Stimulated activated CD8-positive, alpha-beta memory T cell treated with anti-CD3 and anti-CD28 coated beads, Interleukin-2, amount 100 ng/mL, for 1 hour (primary cell): ENCODE measurements at places on chromosomes 5 and 9.

- no peak for DNase-seq
Measured at GRCh38 chr5:117165068-117165467, 590.4 kb upstream of the SEMA6A start.

DNA sequence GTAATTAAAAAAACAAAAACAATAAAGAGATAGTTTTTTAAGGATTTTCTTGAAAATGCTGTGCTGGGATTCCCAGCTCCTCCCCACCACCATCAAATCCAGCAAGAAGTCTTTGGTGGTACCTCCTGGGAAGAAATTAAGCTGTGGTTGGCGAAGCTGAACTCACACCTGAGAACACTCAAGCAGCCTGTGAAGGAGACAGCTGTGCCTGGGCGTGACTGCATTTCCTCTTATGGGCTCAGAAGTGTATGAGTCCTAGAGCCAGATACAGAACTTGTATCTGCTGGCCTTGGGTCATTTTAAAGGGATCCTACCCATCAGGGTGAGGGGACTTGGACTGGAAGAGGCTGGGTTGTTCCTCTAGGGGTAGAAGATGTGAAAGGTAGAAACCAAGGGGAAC, 561.2 kb upstream of the SGCD start:
- DNase-seq, result no peak

GRCh38 chr9:88874391-88874790, 116.9 kb upstream of the S1PR3 start:
- no peak for DNase-seq

GRCh38 chr9:14029806-14030374, 284.1 kb downstream of the NFIB start:
- no peak for DNase-seq

- DNase-seq, result no peak
Measured at GRCh38 chr5:68454766-68455165, 239.2 kb downstream of the PIK3R1 start.

DNA sequence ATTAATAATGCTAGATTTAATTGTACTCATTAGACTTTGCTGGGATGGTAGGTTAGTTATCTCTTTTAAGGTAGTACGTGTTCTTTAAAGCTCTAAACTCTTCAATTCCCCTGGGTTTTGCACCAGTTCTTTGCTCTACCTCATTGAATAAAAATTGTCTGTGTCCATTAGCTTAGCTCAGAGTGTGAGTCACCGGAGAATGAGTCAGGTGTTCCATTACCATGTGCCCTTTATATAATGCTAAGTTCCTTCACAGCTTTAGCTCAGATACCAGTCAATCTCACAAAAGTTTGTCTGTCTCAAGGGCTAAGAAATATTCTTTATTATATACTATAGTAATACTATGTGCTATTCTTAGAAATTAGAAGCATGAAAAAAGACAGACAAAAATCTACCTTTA, 339.4 kb downstream of the PRELID2 start:
- no peak for DNase-seq

DNA sequence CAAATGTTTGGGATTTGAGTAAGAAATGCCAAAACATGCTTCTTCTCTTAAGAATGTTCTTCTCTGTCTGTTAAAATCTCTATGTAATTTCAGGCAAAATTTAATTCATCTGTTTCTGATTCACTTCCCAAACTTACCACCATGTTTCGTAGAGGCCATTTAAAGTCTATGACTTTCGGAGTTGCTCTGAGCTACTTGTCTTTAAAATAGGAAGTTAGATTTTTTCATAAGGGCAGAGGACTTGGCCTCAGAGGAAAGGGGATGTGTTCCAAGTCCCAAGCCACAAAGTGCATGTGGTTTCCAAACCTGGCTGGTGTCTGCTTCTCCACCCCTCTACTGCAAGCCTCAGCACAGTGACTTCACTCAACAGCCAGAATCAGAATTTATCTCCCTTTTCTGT, 111.3 kb upstream of the ADRA1B start:
- no peak for DNase-seq

- no peak for DNase-seq
Measured at GRCh38 chr5:673831-674629, 19.1 kb downstream of the TPPP start.

DNA sequence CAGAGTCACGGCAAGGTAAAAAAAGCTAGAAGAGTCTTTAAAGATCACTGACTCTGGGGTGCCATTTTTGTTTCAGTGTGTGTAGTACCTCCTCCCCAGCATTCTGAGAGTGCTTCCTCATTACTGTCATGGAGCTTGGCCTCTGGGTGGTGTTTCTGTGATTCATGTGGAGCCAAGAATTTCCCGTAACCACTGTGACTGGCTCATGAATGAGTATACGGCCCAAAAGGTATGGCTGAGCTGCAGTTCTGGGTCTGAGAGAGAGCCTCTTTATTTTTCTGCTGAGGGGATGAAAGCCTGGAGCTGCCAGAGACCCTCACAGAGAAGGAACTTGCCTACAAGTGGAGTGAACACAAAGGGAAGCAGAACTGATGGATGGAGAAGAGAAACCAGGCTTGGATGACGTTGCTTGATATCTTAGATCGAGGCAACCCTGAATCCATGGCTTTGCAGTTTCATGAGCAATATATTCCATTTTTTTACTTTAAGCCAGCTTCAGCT, 85.6 kb downstream of the PTTG1 start:
- DNase-seq, result no peak

- no peak for DNase-seq
Measured at GRCh38 chr9:137708590-137709284, 89.9 kb downstream of the EHMT1 start.

DNA sequence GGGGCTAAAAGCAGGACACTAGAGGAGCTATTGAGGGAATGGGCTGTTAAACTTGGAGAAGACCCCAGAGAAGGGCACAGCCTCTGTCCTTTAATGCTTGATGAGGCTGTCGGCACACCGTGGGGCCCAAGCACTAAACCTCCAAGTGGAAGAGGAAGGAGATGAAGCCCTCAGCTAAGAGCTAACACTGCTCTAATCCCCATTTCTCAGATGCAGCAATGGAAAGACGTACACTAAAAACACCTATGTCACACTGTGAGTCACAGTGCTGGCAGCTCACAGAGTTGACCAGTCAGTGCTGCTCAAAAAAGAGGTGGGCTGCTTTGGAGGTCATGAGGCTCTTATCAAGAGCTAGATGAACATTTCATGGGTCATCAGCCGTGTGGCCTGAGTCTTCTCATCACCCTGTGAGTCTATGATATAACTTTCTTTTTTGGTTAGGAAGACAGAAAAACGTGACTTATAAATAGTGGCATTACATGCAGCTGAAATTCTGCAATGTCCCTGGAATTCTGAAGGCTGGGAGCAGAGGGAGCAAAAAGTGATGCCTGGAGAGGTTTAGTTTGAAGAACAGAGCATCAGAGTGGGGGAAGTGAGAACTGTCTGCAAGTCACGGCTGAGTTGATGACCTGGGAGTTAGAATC, 21.5 kb downstream of the TNFSF8 start:
- no peak for DNase-seq

DNA sequence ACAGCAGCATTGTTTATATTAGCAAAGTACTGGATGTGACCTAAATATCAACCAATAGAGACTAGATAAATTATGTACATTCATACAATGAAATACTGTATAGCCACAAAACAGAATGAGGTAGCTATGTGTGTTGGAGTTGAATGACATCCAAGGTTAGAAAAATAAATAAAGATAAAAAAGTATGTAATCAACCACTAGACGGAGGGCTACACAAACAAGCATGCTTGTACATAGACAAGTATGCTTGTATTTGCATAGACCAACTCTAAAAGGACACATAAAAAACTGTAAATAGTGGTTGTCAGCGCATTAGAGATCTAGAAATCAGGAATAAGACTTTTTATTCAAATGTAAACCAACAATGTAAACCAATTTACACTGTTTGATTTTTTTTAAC, 3.0 kb downstream of the FEM1C start:
- no peak for DNase-seq

DNA sequence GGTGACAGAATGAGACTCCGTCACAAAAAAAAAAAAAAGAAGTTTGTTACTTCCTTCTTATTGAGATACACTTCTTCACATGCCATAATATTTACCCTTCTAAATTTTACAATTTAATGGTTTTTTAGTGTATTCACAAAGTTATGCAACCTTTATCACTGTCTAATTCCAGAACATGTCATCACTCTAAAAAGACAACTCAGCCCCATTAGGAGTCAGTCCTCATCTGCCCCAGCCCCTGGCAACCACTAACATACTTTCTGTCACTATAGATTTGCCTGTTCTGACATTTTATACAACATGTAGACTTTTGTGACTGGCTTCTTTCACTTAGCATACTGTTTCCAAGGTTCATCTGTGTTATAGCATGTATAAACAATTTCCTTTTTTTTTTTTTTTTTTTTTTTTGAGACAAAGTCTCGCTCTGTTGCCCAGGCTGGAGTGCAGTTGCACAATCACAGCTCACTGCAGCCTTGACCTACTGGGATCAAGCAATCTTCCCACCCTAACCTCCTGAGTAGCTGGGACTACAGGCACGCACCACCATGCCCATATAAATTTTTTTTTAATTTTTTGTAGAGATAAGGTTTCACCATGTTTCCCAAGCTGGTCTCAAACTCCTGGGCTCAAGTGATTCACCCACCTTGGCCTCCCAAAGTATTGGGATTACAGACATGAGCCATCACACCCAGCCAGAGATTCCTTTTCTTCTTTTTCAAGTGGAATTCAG, 18.0 kb downstream of the AQP3 start:
- no peak for DNase-seq

- DNase-seq, result no peak
Measured at GRCh38 chr9:136512651-136513071, 29.8 kb upstream of the SEC16A start.

- DNase-seq, result no peak
Measured at GRCh38 chr9:98124637-98125426, 5.8 kb upstream of the TRIM14 start.

- no peak for DNase-seq
Measured at GRCh38 chr9:126438741-126439401, 112.2 kb downstream of the MVB12B start.

DNA sequence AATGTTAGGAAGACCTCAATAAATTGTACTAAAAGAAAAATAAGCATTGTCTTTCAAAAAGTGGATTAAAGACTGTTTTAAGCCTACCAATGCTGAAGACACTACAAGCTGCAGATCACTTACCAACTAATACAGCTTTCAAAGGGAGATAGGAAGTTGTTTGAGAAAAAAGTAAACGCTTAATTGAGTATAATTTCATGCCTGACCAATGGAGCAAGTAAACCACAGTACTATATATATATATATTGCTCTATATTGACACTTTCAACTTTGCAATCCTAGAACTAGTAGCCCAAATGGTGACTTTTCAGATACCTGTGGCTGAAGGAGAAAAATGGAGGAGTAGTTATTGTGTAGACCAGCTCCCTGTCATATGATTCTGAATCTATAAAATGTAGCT, 85.7 kb downstream of the FREM1 start:
- DNase-seq, result no peak

DNA sequence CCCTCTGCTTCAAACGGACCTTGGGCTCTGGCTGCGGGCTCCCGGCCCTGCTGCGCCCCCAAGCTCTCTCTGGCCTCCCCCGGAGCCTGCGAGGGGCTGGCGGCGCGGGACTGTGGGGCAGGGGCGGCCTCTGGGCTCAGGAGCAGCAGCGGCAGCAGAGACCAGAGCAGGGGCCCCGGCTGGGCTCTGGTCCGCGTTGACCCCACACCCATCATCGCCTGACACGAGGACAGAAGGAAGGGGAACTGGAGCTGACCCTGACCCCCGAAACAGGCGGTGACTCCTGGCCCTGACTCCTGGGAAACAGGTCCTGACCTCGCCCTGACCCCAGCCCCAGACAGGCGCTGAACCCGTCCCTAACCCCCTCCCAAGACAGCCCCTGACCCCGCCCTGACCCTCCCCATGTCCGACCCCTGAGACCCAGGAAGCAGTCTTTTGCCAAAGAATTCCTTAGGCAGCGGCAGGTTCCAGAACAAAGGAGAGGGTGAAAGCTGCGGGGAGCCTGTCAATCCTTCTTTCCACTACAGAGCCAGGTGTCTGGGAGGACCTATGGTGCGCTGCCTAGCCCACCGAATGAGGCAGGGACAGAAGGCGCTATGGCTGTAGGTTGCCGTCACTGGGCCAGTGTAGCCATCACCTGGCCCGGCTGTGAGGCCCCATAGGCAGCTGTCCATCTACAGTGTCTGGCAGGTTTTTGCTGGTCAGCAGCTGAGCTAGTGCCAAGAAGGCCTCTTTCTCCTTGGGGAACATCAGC, 74.7 kb upstream of the SPTLC1 start:
- no peak for DNase-seq

- no peak for DNase-seq
Measured at GRCh38 chr5:58501778-58502417, 10.7 kb downstream of the GAPT start.

DNA sequence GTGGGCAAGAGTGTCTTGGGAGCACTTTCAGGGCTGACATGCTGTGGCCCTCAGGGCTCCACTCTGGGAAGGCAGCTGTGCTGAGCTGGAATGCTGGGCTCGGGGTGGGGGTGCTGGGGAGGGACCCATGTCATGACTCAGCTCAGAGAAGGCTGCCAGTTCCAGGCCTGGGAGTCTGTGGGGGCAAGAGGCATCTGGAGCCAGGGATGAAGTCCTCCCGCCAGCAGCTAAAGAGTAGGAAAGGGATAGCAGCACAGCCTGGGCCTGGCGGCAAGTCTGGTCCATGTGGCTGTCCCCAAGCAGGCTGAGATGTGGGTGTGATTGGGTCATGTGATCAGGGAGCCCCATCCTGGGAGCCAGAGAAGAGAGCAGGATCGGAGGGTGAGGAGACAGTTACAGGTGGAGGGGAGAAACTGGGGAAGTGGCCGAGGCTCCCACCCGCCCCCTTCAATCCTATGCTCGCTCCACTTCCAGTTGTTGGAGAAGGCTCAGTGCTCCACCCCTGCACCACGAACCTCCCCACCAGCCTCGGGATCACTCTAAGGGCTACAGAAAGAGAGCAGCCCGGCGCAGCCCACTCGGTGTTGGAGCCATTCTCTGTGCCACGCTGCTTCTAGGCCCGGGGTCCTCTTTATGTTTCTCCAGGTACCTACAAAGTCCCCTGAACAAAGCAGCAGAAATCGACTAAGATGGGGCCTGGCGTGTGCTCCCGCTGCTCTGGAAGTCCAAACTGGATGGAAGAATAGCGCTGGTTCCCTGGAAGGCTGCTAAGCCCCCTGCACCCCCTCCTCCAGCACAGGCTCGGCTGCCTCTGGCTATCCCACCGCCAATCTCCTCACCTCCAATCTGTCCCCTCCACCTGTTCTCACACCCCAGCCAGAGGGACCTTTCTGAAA, 12.0 kb downstream of the PDGFRB start:
- no peak for DNase-seq

GRCh38 chr5:151683986-151684588, 2.6 kb downstream of the SPARC start:
- DNase-seq, result no peak

- no peak for DNase-seq
Measured at GRCh38 chr5:111509119-111509518, 3.2 kb downstream of the STARD4 start.

- no peak for DNase-seq
Measured at GRCh38 chr5:91277093-91277626, 106.0 kb downstream of the ARRDC3 start.

- DNase-seq, result no peak
Measured at GRCh38 chr5:74995926-74996325, 56.4 kb downstream of the GCNT4 start.
